NCI-H187 treated with DMSO at 0.1 percent for 48 hours (cell line): ENCODE measurements at places on chromosomes 1 and 21.

DNA sequence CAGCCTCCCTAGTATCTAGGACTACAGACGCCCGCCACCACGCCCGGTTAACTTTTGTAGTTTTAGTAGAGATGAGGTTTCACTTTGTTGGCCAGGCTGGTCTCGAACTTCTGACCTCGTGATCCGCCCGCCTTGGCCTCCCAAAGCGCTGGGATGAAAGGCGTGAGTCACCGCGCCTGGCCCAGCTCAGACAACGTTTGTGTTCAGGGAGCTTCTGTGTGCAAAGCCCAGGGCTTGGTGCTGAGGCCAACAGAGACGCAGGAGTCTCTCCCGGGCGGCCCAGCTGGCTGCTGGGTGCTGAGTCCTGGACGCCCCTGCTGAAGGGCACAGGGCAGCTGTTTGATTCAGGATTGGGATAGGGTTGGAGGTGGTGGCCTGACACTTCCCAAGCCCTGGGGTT, 3.0 kb downstream of the PRKCZ start:
- DNase-seq = no peak

GRCh38 chr1:211261229-211261628, 2.1 kb downstream of the RCOR3 start:
- DNase-seq = no peak

DNA sequence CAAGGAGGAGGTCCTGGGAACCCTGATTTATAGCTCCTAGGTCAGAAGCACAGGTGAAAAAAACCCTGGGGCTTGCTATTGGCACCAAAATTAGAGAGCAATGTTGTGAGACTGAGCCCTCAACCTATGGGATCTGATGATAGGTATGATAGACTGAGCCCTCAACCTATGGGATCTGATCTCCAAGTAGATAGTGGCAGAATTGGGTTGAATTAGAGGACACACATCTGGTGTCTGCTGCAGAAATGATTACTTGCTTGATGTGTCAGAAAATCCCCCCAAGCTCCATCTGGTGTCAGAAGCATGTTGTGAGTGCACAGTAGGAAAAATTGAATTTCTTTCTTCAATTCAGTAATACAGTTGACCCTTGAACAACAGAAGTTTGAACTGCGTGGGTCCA, 62.4 kb downstream of the MAP3K21 start:
- DNase-seq = no peak

DNA sequence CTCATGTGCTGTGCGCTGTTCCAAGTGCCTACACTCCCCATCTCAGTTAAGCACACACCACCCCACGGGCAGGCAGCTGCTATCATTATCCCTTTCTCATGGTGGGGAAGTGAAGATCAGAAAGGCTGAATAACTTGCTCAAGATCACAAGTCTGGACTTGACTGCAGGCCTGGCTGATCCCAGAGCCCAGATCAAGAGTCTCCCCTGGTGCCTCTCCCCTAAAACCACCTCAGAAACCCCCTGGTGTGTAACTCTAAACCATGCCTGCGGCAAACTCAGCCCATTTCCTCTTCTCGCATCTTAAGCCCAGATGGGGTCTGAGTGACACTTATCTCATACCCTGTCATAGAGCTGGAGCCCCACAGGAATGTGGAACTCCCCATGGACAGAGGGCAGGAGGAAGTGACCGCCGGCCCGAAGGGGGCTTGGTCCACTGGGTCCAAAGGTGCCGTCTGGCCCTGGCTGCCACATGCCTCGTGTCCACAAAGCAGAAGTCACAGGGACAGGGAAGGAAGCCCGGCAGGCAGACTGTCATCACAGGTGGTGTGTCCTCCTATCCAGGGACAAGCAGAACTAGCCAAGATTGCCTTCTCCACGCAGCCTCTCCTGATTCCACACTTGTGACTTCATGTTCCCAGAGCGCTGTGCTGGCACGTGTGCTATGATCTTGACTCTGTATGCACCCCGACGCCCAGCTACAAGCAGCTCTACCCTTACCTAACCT, 92.1 kb downstream of the SYF2 start:
- no peak for DNase-seq

- DNase-seq = no peak
Observed at GRCh38 chr21:38800924-38801744, 4.6 kb upstream of the ETS2 start.

DNA sequence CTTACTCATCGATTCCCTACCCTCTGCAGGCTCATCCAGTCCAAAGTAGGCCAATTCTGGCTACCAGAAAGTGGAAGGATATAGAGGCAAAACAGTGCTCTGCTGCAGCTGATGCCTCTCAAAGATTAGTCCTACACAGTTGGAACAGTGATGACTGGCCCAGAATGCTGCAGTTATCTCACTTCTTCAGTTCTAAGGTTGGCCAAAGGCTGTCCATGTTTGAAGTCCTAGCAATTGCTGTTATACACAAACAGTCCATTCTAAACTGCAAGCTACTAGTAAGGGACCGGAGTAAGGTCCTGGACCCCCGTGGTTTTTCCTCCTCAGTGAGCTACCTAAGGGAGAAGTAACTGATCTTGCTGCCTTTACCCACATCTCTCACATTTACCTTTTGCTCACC, 129.1 kb upstream of the NRIP1 start:
- DNase-seq = no peak

GRCh38 chr1:213689260-213689659, 298.5 kb upstream of the PROX1 start:
- DNase-seq = no peak

DNA sequence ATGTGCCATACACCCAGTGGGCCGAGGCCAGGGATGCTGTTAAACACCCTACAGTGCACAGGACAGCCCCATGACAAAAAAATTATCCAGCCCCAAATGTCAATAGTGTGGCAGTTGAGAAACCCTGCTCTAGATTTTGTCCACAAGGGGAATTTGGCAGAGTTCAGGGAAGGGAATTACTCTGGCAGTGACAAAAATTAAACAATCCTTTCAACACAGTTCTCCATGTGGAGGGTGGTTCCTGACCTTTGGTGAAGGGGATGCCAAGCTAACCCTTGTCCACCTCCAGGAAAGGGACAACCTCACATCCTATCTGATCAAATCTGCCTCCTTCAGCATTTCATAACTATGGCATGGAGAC, 28.4 kb upstream of the CD84 start:
- no peak for DNase-seq

DNA sequence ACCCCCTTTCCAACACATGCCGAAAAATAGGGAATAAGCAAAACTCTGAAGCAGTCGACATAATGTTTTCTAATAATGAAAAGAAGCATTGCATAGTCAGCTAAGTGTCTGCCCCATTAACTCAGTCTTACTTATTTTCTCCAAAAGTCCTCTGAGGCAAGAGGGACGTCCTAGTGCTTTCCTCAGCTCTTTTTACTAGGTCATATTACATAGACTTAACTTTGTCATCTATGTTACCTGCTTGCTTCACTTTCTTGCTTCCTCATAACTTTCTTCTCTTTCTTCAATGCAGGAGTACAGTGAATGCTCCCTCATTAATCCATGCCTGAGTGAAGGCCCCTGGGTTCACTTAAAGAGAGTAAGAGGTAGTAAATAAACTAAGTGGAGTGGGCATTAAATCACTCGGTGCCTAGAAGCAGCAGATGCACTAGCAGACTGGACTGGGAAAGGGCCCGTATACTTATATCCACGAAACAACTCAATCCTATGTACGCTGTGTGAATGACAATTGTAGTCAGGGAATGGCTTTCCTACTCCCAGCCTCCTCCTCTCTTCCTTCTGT, 210.5 kb upstream of the SPAG17 start:
- DNase-seq = peak; percentile 6

DNA sequence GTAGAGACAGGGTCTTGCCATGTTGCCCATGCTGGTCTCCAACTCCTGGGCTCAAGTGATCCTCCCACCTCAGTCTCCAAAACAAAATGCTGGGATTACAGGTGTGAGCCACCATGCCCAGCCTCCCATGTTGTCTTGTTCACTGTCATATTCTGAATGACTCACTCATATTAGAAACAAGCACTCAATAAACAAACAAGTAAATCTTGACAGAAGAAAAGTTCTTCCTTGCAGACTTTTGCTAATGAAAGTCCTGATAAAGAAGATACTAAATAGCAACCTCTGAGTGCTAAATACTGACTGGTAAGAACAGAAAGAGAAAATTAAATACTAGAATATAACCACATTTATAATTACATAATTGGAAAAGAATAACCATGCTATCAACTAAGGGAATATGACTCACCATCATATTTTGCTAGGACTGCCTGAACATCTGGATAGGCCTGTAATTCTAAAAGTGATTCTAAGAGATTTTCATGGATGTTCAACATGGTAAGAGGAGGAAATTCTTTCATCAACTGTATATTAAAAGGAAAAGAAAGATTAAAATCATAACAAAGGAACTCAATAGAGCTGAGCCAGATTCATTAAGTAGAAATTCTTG, 37.3 kb downstream of the ST7L start:
- DNase-seq = no peak

DNA sequence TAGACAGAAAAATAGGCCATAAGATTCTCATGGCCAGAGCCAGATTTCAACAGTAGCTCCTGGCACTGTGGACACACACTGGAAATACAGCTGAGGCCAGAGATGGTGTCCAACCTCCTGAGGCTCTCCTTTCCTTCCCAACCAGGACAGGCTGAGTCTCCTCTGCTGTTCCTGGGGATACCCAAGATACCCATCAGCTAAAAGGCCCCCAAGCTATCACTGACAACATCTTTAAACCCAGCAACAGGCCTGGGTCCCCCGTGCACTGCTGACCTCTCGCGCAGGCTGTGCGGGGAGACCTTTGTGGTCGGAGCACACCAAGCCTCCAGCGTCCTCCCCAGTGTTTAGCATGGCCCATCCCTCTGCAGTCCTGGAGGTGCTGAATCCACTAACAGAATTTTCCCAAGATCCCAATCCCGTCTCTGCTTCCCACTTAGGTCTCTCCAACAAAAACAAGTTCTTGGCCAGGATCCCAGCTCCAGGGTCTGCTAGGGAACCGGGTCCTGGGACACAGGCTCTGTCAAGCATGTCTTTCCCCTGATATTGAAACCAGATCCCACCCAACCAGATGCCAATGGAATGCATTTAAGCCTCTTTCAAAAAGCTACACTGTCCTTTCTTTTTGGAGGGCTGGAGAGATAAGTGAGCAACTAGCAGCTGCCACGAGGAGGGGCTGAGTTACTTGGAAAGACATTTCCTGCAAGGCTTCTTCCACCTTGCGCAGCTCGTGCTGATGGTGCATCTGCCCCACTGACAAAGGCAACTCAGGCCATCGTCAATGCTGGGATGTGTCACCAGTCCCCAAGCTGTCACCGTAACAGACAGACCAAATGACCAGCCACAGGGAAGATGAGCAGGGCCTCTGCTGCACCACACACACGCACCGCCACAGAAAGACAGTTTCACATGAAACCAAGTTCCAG, 73.2 kb downstream of the BCAR3 start:
- no peak for DNase-seq

DNA sequence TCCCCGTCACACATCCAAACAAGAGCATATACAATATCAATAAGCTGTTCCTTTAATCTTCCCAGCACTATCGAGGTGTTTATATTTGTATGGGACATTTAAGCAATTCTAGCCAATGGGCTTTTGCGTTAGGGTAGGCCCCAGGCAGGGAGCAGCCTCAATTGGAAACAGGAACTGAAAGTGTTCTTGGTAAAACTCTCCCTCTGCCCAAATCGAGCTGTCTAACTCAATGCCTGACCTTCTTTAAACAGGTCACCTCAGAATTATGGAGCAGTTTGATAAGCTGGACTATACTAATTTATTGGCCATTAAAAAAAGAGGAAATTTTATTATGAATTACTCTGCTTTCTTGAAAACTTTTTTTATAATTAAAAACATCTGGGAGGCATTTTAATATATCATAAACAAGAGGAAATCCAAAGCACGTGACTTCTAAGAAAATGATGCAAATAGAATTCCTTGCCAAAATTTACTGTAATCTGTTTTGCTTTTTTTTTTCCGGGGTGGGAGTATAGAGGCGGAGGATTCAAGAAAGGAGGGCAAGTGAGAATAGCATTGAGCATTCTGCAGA, 498.1 kb downstream of the LMO4 start:
- DNase-seq = no peak

- DNase-seq = peak; percentile 71
Observed at GRCh38 chr1:202107801-202108731, 14.7 kb upstream of the GPR37L1 start.

- no peak for DNase-seq
Observed at GRCh38 chr21:45374826-45375455, 30.0 kb upstream of the COL18A1 start.

GRCh38 chr1:245677461-245678240, 522.9 kb downstream of the KIF26B start:
- no peak for DNase-seq

DNA sequence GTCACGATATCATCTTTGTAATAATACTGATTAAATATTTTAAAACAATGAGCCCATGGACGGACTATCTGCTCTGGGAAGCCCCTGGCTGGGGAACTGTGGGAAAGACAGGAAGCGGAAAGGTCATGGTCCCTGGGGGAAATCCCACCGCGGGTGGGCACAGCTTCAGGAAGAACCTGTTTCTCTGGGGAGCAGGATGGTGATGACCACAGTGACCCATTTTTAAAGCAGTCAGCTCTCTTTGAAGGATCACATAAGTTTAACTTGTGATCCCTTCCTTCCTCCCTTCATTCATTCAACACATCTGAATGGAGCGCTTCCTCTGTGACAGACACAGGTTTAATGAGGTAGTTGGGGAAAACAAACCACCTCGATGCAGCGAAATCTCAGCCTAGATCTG, 73.0 kb downstream of the DHRS3 start:
- DNase-seq = no peak

DNA sequence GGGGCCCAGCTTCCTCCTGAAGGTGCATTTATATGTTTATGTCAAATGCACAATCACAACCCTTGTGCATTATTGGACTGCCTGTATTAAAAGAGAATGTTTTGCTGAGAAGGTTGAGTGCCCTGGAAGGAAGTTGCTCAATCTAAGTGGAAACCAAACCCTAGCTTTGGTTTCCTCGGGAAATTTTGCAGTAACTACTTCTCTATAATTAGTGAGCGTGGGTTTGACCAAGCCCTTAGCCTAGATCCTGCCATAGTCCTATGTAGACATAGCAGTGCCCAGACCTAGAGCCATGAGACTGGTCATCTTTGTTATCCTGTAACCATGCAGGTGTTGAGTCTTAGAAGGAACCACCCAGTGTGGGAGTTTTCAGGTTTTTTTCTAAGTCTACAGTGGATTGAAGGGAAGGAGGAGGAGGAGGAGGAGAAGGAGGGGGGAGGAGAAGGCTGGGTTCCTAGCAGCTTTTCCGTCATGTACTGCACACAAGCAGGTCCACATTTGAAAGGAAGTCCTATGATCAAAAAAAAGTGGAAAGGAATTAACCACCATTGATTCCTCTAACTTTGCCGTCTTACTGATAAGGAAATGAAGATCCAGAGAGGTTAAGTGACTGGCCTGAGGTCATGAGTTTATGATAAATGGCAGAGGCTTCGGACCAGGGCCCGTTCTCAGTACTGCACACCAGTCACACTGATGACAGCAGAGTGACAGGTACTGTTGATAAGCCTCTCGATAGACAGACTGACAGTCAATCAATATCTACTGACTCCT, 72.2 kb upstream of the LYST start:
- DNase-seq = no peak

GRCh38 chr1:41338820-41339219, 22.4 kb upstream of the FOXO6 start:
- no peak for DNase-seq
